ENCODE measurements at places on chromosomes 7 and 10. TPM values are rescaled to one million over a fixed set of nuclear protein-coding genes. Genes with fewer than 3 reads are reported as not detected.

ASIC3 gene
- total RNA-seq = 2.6 TPM

MORN4 gene
- total RNA-seq = 11.5 TPM

- no peaks in the 10 kb centered on the region for H3K36me3 ChIP-seq
- H3K4me3 ChIP-seq = no peak overlapping the region
- DNase-seq = no peak
- no peak overlapping the region for H3K27ac ChIP-seq
- no peaks in the 10 kb centered on the region for H3K27me3 ChIP-seq
Observed at GRCh38 chr7:94612253-94612652, 43.7 kb downstream of the SGCE start.

GRCh38 chr7:68914006-68914405 is 684.3 kb upstream of the AUTS2 start:
- no peak for DNase-seq
- no peaks in the 10 kb centered on the region for H3K27me3 ChIP-seq
- no peak overlapping the region for H3K4me3 ChIP-seq
- H3K27ac ChIP-seq = no peak overlapping the region
- H3K36me3 ChIP-seq = no peaks in the 10 kb centered on the region

- no peak for DNase-seq
- H3K4me3 ChIP-seq = no peak overlapping the region
- no peak overlapping the region for H3K27ac ChIP-seq
- no peaks in the 10 kb centered on the region for H3K4me1 ChIP-seq
- no peaks in the 10 kb centered on the region for H3K27me3 ChIP-seq
Observed at GRCh38 chr7:44897309-44897708, 12.0 kb upstream of the PURB start.
